IgD-negative memory B cell (primary cell): ENCODE measurements at places on chromosomes 2 and 18. TPM values are rescaled to one million over a fixed set of nuclear protein-coding genes. Genes with fewer than 3 reads are reported as not detected.

Gene ANTXR1
- not detected for polyA plus RNA-seq

Gene CRYGD
- not detected for polyA plus RNA-seq

Gene MAB21L4
- polyA plus RNA-seq: not detected

Gene IL18R1
- 2.2 TPM for polyA plus RNA-seq

Gene MEIS1
- 0.33 TPM for polyA plus RNA-seq
